ENCODE measurements at places on chromosomes 5 and 9.

GRCh38 chr5:178762391-178762790 is 31.9 kb upstream of the ZNF354A start:
- DNase-seq, result no peak

- DNase-seq, result no peak
Measured at GRCh38 chr9:125963932-125964331, 216.8 kb downstream of the PBX3 start.

GRCh38 chr5:170536525-170536924 is 32.7 kb downstream of the KCNIP1 start:
- DNase-seq, result no peak

DNA sequence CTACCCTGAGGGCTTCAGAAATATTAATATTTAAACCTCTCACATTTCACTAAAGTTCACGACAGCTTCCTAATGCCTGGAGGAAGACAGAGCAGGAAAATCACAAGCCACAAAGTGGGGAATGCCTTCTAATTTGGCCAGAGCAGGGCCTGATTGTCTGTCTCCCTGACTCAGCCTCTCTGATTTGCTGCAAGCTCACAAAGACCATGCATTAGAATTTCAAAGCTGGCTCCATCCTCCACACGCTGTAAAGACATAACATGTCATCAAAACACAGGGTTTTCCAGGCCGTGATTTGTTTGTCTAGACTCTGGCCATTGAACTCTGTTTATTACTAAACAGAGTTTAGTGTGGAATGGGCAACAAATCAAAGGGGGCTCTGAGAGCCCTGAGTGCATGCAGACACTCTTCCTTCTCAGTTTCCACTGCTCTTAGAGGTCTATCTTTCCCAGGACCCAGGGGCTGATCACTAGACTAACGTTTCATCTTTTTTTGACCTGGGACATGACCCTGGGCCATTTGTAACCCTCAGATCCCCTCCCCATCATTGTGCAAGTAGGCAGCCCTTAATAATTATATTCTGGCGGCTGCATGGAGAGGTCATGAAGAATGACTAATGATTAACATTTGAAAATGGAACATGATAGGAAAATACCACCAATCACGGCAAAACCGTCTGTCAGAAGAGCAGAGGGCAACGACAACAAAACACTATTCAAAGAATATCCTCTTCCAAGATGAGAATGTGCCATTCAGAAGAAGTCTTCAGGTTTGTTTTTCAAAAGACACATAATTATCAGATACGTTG is 140.2 kb downstream of the ENC1 start:
- no peak for DNase-seq

- no peak for DNase-seq
Measured at GRCh38 chr5:51518607-51519006, 135.4 kb downstream of the ISL1 start.

GRCh38 chr9:108219664-108220063 is 636.1 kb downstream of the ACTL7B start:
- DNase-seq, result no peak

DNA sequence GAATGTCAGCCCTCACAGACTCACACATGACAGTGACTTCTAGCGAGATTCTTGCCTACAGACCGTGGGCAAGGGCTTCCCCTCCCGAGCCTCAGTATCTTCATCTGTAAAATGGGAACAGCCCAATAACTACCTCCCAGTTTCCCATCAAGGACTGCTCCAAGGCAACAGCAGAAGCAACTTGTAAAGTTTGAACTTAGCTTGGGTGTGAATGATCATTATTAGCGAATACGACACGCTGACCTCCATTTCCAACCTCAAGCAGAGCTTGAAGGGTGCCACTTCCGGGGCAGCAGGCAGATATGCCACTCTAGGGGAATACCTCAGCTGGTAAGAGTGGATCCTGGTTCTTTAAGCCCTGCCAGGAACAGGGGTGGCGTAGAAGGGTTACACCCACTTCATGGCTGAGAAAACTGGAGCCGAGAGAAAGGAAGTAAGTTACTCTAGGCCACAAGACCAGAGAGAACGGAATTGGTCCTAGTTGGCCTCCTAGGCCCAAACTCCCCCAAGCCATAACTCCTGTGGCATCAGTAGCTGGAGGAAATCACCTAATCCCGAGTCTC is 2.0 kb downstream of the RNF44 start:
- no peak for DNase-seq

DNA sequence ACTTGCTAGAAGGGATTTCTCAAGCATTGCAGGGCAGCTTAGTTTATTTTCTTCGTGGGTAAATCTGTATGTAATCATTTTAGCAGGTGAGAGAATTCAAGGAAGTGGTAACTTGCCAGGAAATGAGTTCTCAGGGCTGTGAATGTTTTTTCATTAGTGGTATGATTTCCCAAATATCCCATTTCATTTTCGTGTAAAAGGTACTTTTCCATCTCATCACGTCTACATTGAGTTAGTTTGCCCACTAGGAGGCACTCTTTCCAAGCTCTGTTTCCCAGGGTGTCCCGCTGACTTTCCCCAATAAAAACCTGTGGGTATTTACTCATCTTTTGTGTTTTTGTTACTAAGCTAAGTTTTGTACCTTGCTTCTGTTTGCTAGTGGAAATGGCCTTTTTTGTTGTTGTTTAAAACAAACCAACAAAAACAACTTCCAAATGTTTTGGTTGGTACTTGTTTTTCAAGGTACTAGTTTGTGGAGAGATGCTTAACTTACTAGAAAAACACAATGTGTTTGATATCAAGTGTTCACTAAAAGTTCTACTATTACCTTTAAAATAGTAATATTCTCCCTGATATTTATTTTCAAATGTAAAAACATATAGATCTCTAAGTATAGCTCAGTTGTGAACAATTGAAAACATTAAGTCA is 373.6 kb downstream of the ADGRV1 start:
- peak; percentile 4 for DNase-seq

DNA sequence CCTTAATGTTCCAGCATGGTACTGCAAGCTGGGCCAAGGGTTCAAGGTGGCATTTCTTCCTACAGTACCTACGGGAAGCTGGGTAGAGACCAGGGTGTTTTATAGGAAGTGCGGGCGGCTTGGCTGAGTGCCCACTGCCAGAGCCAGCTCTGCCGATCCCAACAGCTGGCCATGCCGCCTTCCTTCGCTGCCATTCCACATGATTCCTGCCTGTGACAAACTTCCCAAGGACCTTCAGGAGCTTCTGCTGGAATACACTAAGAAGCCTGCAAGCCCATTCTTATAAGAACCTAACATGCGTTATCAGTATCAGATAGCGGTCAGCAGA is 22.0 kb downstream of the MYO10 start:
- DNase-seq, result no peak

DNA sequence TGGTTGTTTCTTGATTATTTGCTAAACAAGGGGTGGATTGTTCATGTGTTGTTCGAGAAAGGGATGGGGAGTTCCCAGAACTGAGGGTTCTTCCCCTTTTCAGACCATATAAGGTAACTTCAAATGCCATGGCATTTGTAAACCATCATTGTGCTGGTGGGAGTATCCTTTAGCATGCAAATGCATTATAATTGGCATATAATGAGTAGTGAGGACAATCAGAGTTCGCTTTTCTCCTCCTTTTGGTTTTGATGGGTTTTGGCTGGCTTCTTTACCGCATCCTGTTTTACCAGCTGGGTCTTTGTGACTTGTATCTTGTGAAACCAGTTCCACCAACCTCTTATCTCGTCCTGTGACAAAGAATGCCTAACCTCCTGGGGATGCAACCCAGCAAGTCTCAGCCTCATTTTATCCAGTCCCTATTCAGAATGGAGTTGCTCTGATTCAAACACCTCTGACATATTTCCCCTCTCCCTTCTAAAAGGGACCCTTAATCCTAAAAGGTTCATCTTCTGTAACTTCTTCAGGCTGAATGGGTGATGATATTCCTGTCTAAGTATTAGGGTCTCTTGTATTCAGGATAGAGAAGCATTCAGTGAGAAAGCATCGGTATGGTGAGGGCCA is 8.7 kb upstream of the FBN2 start:
- DNase-seq, result no peak

DNA sequence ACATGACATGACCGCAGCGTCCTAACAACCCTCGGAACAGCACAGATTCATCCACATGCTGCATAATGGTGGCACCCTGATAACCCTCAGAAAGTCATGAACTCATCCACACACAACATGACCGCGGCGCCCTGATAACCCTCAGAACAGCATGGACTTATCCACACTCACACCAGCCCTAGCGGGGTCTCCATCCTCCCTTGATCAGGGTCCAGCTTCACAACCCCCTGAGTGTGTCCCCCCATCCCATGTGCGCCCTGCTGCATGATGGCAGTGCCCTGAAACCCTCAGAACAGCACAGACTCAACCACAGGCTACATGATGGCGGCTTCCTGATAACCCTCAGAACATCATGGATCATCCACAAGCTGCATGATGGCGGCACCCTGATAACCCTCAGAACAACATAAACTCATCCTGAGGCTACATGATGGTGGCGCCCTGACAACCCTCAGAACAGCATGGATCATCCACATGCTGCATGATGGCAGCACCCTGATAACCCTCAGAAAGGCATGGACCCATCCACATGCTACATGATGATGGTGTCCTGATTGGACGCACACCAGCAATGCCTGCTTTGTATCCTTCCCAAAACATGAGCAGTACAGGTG is 28.3 kb downstream of the SLC6A3 start:
- no peak for DNase-seq
